ENCODE measurements at places on chromosomes 7 and 10. TPM values are rescaled to one million over a fixed set of nuclear protein-coding genes. Genes with fewer than 3 reads are reported as not detected.

GRCh38 chr10:88159127-88159829, 295.9 kb downstream of the PTEN start:
- no peaks in the 10 kb centered on the region for H3K4me1 ChIP-seq
- no peak overlapping the region for H3K27ac ChIP-seq
- DNase-seq, result no peak
- H3K4me3 ChIP-seq, result no peak overlapping the region

DNA sequence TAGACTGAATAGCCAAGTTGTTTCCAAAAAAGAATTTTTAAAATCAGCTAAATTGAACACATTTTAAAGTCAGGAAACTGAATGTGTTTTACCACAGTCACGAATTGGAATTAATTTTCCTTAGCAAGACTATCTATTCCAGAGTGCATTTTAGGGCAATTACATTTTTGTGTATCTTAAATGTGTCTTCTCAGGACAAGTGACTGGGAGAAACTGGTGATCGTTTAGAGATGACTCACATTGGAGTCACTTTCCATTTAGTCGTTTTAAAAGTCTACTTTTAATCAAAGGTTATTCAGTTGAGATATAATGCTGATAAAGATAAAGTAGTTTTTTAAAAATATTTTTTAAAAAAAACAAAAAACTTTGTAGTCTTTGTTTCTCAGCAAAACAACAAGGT, 191.7 kb upstream of the SLC26A5 start:
- H3K27ac ChIP-seq, result no peak overlapping the region
- no peaks in the 10 kb centered on the region for H3K36me3 ChIP-seq
- H3K27me3 ChIP-seq, result no peaks in the 10 kb centered on the region
- no peaks in the 10 kb centered on the region for H3K4me1 ChIP-seq
- H3K4me3 ChIP-seq, result no peak overlapping the region

DNA sequence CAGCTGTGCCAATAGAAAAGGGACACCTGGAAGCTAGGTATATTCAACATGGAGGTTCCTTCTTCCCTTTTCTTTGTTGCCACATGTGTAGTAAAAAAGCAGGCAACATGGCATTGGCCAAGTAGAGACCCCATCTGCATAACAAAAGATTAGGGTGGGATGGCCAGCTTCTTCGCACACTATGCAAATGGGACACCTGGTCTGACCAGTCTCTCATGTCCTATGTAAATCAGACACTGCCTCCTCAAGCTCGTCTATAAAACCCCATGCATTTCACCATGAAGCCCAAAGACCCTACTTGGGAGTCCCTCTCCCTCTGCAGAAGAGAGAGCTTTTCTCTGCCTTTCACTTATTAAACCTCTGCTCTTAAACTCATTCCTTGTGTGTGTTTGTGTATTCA, 53.9 kb downstream of the MYL10 start:
- DNase-seq, result peak; percentile 96
- no peak overlapping the region for H3K4me3 ChIP-seq
- peak overlapping the region; percentile 88 for H3K27ac ChIP-seq

DNA sequence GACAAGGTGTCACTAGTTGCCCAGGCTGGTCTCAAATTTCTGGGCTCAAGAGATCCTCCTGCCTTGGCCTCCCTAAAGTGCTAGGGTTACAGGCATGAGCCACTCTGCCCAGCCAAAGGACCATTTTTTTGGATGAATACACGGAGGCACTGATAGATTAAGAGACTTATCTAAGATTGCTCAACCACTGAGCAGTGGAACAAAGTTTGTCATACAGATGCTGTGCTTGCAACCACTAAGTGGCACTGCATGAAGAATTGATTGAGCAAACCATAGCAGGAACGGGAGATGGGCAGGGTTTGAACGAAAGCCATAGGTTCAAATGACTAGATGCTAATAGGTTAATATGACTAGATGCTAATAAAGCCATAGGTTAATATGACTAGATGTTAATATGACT, 61.1 kb downstream of the EBLN1 start:
- no peak overlapping the region for H3K27ac ChIP-seq
- no peak overlapping the region for H3K4me3 ChIP-seq
- H3K36me3 ChIP-seq, result no peaks in the 10 kb centered on the region
- DNase-seq, result no peak

DNA sequence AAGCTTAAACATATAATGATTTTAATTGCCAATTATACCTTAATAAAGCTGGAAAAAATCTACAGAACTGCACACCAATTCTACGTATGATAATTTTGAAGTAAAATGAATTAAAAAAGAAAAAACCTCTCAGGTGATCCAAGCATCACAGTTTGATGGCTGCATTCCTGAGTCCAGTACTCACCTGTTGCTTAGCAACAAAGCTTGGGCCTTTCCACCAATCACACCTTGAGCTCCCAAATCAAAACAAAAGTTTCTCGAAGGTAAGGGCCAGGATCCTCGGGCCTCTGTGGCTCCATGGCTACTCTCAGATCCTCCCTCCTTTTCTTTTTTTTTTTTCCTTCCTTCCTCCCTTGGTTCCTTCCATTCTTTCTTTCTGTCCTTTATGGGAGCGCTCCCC, 137.2 kb upstream of the PCBD1 start:
- H3K27me3 ChIP-seq, result no peaks in the 10 kb centered on the region
- H3K4me1 ChIP-seq, result no peaks in the 10 kb centered on the region
- peak; percentile 82 for DNase-seq
- no peak overlapping the region for H3K27ac ChIP-seq
- H3K36me3 ChIP-seq, result no peaks in the 10 kb centered on the region

DNA sequence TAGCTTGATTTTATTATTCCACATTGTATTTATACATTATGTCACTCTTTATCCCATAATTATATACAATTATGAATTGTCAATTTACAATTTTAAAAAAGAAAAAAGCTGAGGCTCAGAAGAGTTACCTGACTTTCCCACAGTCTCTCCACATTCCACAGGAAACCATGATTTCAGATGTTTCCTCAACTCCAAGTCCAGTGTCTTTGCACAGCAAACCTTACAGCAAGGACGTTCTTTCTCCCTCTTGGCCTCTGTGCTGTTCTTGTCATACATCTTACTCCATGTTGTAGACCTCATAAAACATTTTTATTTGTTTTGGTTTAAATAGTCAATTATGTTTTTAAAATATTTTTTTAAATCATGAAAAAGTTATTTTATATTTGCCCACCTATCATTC, 34.9 kb upstream of the GRB10 start:
- no peaks in the 10 kb centered on the region for H3K36me3 ChIP-seq
- no peak overlapping the region for H3K27ac ChIP-seq
- no peaks in the 10 kb centered on the region for H3K27me3 ChIP-seq
- H3K4me1 ChIP-seq, result peaks cover 30% of the 10 kb centered on the region

Gene CASP7
- total RNA-seq, result 5.7 TPM

Gene FXYD4
- total RNA-seq, result not detected

Gene ABCB4
- total RNA-seq, result 1.2 TPM

DNA sequence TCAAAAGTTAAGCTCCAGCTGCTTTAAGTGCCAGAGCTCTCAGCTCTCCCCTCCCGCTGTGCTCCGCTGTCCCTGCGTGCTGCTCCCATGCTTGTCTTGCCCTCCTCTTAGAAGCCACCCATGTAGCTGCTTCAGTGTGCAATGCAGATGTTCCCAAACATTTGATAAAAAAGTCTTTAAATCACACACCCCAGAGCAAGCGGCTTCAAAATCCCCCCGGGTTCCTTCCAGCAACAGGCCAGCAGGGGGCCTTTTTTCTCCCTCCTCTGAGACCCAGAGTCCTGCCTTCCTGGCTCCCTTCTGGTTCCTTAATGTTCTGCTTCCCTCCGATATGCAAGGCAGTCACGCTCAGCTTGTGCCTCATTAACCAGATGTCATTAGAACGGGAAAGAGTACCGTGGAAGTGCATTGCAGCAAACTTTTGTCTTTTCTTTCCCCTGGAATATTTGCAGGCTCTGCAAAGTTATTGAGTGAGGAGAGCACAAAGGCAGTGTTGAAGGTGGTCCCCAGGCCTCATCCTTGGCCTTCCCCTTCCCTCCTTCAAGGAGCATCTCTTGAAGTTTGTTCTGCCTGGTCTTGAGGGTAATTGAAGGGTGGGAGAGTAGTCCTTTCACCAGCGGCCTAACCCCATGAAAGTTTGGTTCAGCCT, 25.5 kb downstream of the LDB3 start:
- no peak overlapping the region for H3K4me3 ChIP-seq
- peaks cover 10% of the 10 kb centered on the region for H3K4me1 ChIP-seq
- no peaks in the 10 kb centered on the region for H3K27me3 ChIP-seq
- H3K36me3 ChIP-seq, result no peaks in the 10 kb centered on the region
- no peak overlapping the region for H3K27ac ChIP-seq
- peak; percentile 87 for DNase-seq

Gene ADAM22
- total RNA-seq, result 17.6 TPM

GRCh38 chr7:38507384-38507783, 123.8 kb downstream of the AMPH start:
- DNase-seq, result no peak
- H3K27ac ChIP-seq, result no peak overlapping the region
- H3K36me3 ChIP-seq, result no peaks in the 10 kb centered on the region
- no peaks in the 10 kb centered on the region for H3K27me3 ChIP-seq

GRCh38 chr7:99379043-99379577, 4.6 kb downstream of the ARPC1B start:
- H3K4me1 ChIP-seq, result 0 out of 2 replicates have a peak, but pooled peaks cover 10% of the 10 kb centered on the region
- no peaks in the 10 kb centered on the region for H3K36me3 ChIP-seq
- no peak overlapping the region for H3K4me3 ChIP-seq
- DNase-seq, result no peak
- no peaks in the 10 kb centered on the region for H3K27me3 ChIP-seq

Gene EIF4H
- 309 TPM for total RNA-seq

Gene POLR2J3
- total RNA-seq, result 18.9 TPM

Gene C10orf67
- not detected for total RNA-seq

Gene MKX
- total RNA-seq, result 1.6 TPM

GRCh38 chr7:53013925-53014324, 21.5 kb upstream of the POM121L12 start:
- no peaks in the 10 kb centered on the region for H3K4me1 ChIP-seq
- no peaks in the 10 kb centered on the region for H3K36me3 ChIP-seq
- H3K4me3 ChIP-seq, result no peak overlapping the region
- DNase-seq, result peak; percentile 17

- no peak overlapping the region for H3K27ac ChIP-seq
- H3K4me1 ChIP-seq, result no peaks in the 10 kb centered on the region
- DNase-seq, result no peak
- no peaks in the 10 kb centered on the region for H3K36me3 ChIP-seq
- H3K27me3 ChIP-seq, result no peaks in the 10 kb centered on the region
Observed at GRCh38 chr7:84506151-84506550, 311.6 kb upstream of the SEMA3A start.

DNA sequence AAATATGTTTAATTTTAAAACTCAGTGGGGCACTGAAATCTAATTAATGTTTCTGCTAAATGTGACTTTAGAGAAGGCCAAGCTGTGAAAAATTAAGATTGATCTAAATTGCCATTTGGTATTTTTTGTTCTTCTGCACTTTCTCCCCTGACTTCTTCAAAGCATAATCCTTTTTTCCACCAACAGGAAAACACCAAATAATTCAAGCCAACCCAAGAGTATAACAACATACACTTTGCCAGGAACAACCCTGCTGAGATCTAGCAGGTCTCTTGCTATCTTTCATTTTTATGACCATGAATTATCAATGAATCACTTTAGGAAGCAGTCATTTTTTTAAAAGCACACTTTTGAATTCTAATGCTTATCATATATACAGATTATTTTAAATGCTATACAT, 100.1 kb downstream of the USP6NL start:
- DNase-seq, result no peak
- no peak overlapping the region for H3K4me3 ChIP-seq
- peaks cover 3% of the 10 kb centered on the region for H3K4me1 ChIP-seq
- H3K27me3 ChIP-seq, result no peaks in the 10 kb centered on the region
- no peak overlapping the region for H3K27ac ChIP-seq
- no peaks in the 10 kb centered on the region for H3K36me3 ChIP-seq

Gene KIF11
- total RNA-seq, result 56.7 TPM

Gene LLCFC1
- total RNA-seq, result not detected

- H3K4me1 ChIP-seq, result peaks cover 24% of the 10 kb centered on the region
- no peak overlapping the region for H3K27ac ChIP-seq
- no peak for DNase-seq
- H3K4me3 ChIP-seq, result no peak overlapping the region
- H3K27me3 ChIP-seq, result no peaks in the 10 kb centered on the region
Observed at GRCh38 chr10:20632696-20633095, 264.4 kb downstream of the NEBL start.

GRCh38 chr10:118332948-118333710, 9.0 kb downstream of the FAM204A start:
- no peak overlapping the region for H3K4me3 ChIP-seq
- no peaks in the 10 kb centered on the region for H3K27me3 ChIP-seq
- no peak for DNase-seq
- peaks cover 12% of the 10 kb centered on the region for H3K36me3 ChIP-seq
- no peak overlapping the region for H3K27ac ChIP-seq
- H3K4me1 ChIP-seq, result no peaks in the 10 kb centered on the region

- no peak for DNase-seq
- no peak overlapping the region for H3K4me3 ChIP-seq
- no peaks in the 10 kb centered on the region for H3K27me3 ChIP-seq
- H3K36me3 ChIP-seq, result no peaks in the 10 kb centered on the region
- H3K4me1 ChIP-seq, result no peaks in the 10 kb centered on the region
Observed at GRCh38 chr10:130774871-130775270, 536.6 kb downstream of the TCERG1L start.

DNA sequence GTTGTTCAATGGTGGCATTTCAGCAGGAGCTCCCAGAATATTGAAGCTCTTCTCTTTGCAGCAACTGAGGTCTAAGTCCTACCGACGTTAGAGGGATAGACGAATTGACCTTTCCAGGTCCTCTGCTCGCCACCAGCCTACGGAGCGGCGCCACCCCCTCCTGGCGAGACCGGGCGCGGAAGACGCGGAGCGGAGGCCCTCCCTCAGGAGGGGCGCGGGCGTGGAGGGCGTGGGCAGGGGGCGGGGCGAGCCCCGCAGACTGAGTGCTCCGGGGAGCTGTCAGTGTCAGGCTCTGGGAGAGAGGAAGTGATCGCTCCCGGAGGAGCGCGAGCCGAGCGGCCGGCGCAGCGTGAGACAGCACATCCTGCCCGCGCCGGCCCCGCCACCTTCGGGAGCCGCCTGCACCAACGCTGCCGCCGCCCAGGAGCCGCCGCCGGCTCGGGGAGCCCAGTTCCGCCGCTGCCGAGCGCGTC, at the start of gene DYNC1I1:
Gene DYNC1I1 (plus strand): TSS at position 257 of the 473 bp plus-strand sequence. CDS start 32,176 bp downstream, outside the sequence.
- H3K36me3 ChIP-seq, result no peaks in the 10 kb centered on the region
- peaks cover 18% of the 10 kb centered on the region for H3K4me1 ChIP-seq
- peaks cover 30% of the 10 kb centered on the region for H3K27me3 ChIP-seq
- peak within 1 kb of the TSS; percentile 86 for H3K4me3 ChIP-seq

GRCh38 chr7:46747869-46748576, 827.0 kb upstream of the IGFBP3 start:
- DNase-seq, result no peak
- H3K36me3 ChIP-seq, result no peaks in the 10 kb centered on the region
- H3K4me1 ChIP-seq, result no peaks in the 10 kb centered on the region
- H3K4me3 ChIP-seq, result no peak overlapping the region

DNA sequence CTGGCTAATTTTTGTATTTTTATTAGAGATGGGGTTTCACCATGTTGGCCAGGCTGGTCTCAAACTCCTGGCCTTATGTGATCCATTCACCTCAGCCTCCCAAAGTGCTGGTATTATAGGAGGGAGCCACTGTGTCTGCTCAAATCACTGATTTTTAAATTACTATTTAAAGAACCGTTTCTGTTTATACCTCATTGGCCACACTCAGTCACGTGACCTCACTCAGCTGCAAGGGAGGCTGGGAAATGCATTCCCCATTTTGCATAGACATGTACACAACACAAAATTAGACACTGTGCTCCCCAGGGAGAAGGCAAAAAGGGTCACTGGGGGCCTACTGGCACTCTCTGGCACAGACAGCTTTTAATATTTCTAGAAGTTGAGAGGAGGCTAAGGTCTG, 13.6 kb upstream of the CALU start:
- H3K4me1 ChIP-seq, result no peaks in the 10 kb centered on the region
- H3K27ac ChIP-seq, result no peak overlapping the region
- H3K36me3 ChIP-seq, result no peaks in the 10 kb centered on the region
- no peak overlapping the region for H3K4me3 ChIP-seq
- no peak for DNase-seq

Gene CTBP2
- 233 TPM for total RNA-seq
